Femur (tissue), 1 donor: ENCODE measurements at places on chromosomes 6 and 20.

- no peak for DNase-seq
These were observed 453.1 kb upstream of the SLC35B3 start for GRCh38 chr6:8888468-8888867.

DNA sequence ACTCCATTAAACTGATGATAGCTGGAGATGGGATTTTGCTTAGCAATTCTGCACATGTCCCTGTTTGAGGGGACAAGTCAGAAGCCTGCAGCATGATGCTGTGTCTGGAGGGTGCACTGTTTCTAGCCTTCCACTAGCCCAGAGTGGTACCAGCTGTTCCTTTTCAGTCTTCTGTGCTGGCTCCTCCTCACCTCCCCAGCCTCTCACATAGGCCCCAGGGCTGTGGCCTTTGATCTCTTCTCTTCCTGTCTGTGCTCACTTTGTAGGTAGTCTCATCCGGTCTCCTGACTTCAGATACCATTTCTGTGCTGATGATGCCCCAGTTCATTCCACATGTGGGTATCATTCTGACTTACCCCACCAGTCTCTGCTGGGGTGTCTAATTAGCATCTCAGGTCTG, 126.3 kb downstream of the HIVEP1 start:
- no peak for DNase-seq

DNA sequence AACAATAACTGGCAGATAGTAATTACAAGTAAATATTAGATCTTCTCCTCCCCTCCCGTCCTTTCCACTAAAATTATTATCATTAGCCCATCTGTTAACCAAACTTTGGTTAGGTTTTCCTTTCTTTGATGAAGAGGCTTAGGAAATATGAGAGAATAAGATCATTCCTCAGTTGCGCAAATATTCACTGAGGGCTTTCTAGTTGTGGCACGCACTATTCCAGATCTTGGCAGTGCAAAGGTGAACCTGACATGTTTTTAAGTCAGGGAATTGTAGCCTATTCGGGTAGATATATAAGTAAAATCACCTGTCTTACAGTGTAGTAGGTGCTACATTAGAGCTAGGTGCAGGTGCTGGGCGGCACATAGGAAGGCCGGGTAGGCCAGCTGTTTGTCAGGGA, 31.1 kb downstream of the RNF217 start:
- DNase-seq, result no peak

DNA sequence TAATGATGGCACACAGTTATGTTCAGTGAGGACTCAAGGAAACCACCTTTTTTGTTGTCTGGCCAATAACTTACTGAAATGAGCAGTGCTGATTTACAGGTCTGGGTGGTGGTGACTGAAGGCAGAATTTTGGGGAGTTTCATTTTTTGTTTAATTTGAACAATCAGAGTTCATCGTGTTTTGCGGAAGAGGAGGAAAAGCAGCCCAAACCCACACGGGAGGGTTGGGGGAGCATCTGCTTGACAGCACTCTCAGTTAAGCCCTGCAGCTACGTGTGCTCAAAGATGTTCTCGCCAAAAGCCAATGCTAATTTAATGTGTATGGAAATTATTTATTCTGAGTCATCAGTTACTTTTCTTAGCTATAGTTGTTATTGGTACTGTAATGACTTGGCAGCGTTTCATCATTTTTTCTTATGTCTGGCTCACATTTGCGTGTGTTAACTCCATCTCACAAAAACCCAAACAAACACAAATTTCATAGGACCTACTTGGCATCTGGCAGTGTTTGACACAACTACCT, 89.2 kb downstream of the UST start:
- no peak for DNase-seq

DNA sequence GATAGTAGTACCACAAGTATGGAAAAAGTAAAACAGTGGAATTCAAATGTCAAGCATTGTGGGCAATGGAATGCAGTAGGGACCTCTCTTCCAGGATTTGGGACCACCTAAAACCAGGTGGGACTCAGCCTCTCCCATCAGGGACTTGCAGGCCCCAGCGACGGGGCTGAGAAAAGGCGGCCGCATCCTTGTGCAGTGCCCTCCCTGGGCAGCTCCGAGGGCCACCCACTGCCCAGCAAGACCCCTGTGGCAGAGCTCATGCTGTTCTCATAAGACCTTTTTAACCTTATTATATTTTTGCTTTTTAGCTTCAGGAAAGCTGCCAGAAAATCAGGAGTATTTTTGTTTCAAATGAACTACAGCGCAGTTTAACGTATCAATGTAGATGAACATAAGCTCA, 142.6 kb upstream of the RPS6KA2 start:
- no peak for DNase-seq

DNA sequence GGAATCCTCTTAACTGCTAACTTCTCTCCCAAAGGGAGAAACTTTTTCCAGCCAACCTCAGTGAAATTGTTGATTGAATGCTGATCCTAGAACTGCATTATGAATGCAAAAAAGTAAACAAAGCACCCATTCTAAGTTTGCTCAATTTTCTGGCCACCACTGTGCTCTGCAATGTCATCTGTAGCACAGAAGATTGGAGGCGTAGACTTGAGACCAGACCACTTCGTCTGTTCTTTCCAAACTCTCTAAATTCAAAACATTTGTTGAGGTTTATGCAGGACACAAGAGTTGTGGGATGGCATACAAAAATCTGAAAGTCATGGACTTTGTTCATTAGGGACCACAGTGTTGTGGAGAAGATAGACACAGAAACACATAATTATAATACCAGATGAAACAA, 11.1 kb upstream of the TSPYL1 start:
- DNase-seq, result no peak

DNA sequence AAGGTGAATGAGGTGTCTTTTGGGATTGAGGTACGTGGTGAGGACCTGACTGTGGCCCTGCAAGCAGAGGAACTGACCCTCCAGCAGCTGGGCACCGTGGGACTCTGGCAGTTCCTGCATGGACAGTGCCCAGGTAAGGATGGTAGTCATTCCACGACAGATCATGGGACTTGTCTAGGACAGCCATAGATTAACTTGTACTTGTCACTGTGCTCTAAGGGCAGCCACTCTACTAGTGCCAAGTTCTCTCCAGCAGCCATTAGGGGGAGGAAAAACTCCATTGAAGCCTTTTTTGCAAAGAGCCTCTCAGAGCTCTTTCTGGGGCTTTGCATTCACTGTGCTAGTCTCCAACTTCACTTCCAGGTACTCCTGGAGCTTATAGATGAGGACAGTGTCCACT, 20.4 kb downstream of the TAF11 start:
- no peak for DNase-seq

DNA sequence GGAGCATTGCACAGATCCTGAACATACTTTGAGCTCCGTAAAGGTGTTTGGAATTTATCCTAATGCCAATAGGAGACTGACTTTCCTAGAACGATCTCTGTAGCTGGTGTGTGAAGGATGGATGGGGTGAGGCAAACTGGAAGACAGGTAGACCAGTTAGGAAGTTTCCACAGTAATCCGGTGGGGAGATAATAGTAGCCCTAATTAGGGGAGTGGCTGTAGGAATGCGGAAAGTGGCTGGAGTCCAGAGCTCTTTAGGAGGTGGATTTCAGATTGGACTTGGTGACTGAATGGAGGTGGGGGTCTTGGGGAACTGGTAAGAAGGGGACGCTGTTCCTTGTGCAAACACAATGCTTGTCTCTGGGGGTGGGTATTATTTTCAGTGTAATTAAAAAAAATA, 146.3 kb downstream of the SOX4 start:
- DNase-seq, result no peak

DNA sequence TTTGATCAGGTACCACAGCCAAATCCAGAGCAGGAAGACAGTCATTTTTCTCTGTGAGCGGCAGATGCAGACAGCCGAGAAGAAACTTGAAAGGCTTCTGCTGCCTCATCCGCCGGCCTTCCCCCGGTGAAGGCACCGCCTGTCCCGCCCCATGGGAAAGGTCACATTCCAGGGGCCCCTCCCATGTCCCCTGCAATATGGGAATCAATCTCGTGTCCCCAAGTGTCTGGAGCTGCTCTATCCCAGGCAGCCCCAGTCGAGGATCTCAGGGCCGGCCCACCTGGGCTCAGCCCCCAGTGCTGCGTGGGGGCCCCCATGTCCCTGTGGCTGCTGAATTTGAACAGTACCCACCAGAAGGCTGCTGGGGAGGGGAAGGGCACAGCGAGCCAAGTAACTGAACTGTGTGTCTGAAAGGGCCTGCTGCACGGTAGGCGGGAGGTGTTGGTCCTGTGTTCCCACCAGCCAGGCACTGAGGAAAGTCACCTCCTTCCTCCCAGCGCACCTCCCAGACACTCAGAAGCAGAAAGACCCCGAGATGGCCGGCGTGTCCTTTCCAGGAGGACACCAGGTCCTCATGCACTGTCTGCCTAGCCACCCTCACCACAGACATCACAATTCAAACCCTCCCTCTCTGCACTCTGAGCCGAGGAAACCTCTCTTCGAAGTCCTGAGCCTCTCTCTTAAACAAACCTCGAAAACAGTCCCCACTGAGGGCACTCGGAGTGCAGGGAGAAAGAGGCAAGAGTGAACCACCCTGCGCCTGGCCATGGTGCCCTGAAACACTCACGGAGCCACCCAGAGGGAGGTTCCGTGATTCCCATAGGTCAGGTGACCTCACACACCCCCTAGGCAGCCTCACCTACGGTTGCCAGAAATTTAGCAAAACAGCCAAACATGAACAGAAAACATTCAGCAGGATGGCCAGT, 99.3 kb downstream of the PSMB1 start:
- no peak for DNase-seq

- no peak for DNase-seq
These were observed 287.5 kb downstream of the LRFN2 start for GRCh38 chr6:40299681-40300080.

- no peak for DNase-seq
These were observed 43.5 kb downstream of the ZFAND3 start for GRCh38 chr6:37862992-37863391.

DNA sequence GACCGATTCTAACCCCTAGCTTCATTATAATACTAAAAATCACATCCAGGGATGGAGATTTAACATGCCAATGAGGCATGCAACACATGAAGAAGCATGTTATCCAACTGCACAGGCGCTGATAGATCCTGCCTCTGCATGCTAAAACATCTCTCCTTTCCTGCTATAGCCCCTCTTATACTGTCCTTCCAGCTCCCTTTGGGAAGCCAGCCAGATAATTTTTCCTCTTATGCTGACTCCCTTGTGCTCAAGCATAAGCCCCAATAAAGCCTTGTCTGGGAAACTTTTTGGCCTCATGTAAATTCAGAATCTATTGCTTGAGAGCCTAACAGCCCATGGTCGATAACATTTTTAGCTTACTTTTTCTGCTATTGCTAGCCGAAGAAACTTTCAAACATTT, 404.3 kb downstream of the EPM2A start:
- no peak for DNase-seq

DNA sequence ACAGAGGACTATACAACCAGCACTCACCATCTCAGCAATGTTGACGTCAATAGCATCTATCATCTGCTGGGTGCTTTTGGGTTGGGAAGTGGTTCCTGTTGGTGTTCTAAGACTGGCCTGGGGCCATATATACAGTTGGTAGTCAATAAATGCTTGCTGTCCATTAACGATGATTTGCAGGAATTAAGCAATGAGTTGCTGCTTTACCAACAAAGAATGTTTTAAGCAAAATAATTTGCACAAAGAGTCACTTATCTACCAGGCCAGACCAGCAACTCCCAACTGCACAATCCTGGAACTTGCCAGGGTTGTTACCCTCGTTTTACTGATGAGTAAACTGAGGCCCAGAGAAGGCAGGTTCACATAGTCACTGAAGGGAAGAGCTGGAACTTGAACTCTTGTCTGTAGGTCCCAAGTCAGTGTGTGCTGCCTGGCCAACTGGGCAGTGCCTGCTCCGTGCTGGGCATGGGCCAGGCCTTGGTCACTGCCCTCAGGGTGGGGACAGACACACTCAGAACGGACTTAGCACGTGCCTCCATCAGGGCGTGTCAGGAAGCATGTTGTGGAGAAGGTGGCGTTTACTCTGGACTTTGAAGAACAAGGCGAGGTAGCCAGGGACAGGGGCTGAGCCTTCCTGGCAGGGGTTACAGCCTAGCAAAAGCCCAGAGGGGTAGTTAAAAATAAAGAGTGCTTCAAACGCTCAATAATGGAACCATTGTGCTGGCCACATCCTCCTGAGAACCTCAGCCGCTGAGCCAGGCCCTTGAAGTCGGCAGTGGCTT, 2.5 kb upstream of the SRC start:
- DNase-seq, result no peak

DNA sequence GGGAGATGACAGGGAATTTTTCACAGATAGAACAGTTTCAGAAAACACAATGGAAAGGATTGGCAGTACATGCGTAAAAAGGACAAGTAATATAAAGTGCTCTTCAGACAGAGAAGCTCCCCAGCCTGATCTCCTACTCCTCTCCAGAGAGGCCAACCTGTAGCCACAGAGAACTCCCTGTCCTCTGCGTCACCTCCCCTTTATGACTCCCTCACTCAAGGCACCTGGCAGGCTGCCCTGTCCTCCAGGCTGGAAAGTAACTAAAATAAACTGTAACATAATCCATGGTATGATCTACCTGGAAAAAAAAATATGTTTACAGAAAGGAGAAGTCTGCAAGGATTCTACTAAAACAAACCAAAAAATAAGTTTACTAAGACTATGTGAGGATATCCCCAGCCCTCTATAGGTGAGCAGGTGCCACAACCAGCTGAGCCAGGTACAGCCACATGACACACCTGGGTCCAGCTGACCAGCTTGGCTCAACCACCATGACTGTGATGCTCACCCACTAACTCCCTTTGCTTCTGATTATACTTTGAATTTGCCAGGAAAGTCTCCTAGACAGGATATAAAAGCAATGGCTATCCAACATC, 29.2 kb downstream of the MBOAT1 start:
- no peak for DNase-seq

- no peak for DNase-seq
These were observed 818.8 kb upstream of the CITED2 start for GRCh38 chr6:140193269-140193668.

- DNase-seq, result no peak
These were observed 37.7 kb downstream of the ARHGAP18 start for GRCh38 chr6:129672341-129672682.

DNA sequence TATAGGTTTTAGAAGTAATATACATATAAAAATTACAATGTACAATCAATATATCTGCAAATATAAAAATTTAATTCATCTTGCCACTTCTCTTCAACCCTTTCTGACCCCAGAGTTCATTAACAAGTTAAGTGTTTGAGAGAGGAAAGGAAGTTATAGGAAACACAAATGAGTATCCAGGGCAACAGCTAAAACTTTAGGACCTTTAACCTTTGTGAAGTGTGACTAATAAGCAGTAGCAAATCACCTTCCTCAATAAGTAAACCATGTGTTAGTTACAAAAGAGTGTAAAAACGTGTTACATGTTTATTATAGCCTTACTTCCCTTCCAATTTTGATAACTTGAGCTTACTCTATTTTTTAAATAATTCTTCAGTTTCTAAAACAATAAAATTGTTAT, 73.4 kb upstream of the SIM1 start:
- no peak for DNase-seq

DNA sequence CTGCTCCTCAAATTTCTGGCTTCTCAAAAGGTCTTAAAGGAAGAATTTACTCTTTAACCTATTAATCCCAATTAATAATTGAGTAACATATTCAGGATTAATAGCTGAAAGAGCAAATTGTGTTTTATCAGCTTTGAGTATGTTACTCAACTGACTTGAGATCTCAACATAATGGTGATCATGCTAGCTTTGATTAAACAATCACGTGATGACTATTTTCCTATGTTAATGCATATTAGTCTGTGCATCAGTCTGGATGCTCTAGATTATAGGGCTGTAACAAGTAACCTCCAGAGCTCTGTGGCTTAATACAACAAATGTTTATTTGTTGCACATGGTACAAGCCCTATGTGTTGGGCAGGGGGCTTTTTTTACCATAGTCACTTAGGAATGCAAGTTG, 313.4 kb upstream of the BTBD3 start:
- no peak for DNase-seq
